Mammary epithelial cell (primary cell): ENCODE measurements at places on chromosomes 11 and 22. TPM values are rescaled to one million over a fixed set of nuclear protein-coding genes. Genes with fewer than 3 reads are reported as not detected.

PGA5 gene
- total RNA-seq = not detected in 2 replicates

- DNase-seq = no peak
These were observed 321.1 kb upstream of the PLET1 start for GRCh38 chr11:112581747-112582146.

TREH gene
- total RNA-seq = 0.33 TPM

DNA sequence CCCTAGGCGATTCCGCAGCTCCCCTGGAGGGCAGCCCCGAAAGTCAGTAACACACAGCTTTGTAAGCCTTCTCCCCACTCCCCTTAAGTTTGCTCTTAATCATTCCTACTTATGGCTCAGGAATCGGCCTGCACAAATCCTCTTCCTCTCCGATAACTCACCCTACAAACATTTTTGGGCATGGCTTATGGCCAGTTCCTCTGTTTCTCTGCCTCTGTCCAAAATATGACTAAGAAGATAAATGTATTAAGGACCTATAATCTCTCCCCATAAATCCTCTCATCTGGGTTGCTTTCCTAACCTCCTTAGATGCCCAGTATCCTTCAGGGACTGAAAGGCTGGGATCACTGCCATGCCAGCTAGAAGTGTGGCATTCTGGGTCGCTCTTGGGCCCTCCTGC lies 41.0 kb downstream of the PAMR1 start:
- DNase-seq = no peak

DNA sequence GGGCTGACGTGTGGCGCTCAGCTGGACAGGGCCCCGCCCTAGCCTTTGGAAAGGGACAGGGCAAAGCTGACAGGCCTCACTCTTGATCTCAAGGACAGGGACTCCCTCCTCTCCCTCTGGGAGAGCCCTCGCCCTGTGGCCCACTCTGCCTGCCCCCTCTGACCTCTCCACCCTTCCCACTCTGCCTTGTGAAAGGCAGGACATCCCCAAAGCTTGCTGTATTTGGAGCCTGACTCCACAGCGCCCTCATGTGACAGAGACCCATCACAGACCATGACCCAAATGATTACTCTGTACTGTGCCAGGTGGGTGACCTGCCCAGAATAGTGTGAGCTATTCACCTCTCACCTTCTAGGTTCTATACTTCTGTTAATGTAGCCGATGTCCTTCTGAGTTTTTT lies 18.8 kb downstream of the P2RY2 start:
- peak; percentile 48 for DNase-seq

PSMA1 gene
- total RNA-seq = 107 TPM

- no peak for DNase-seq
These were observed 218.9 kb downstream of the SBF2 start for GRCh38 chr11:10075141-10075540.

GRCh38 chr11:64691543-64691942 lies 31.5 kb downstream of the NRXN2 start:
- DNase-seq = no peak

GRCh38 chr11:99419991-99420390 lies 399.2 kb downstream of the CNTN5 start:
- DNase-seq = no peak

GRCh38 chr11:118673361-118674081 lies 5.9 kb downstream of the TREH start:
- DNase-seq = peak; percentile 16

BRSK2 gene
- 0.21 and 0.45 TPM in 2 replicates for total RNA-seq

C11orf21 gene
- not detected for total RNA-seq

DNA sequence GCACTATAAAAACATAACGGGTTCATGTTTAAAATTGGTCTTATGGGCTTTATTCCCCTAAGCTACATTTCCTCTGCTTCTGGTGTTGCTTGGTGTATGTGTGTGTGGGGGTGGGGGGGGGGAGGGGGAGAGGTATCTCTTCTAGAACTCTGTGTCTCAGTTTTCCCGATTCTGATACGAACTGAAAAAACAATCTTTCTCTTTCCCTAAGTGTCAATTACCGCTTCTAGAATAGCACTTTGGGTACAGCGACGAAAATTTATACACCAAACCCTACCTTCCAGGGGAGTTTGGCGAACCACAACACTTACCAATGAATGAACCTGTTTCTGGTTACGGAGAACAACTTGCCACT lies 636 bp downstream of the NUP160 start:
- no peak for DNase-seq

- DNase-seq = no peak
These were observed 47.1 kb downstream of the CWC15 start for GRCh38 chr11:94926271-94926625.

DNA sequence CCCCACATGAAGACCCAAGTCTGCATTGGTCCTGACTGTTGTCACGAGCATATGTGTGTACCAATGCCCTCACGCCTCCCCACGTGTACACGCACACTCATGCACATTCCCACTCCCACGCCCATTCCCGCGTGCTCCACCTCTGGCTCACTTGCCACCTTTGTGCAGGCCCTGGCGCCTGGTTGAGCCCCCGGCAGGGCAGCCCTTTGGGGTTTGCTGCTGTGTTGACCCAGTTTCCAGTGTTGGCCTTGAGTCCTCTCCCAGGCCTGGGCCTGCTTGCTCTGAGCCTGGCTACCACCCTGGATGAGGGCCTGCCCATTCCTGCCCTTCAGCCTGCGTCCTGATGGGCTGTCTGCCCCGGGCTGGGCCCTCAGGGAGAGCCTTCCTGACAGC lies 18.2 kb downstream of the PVALB start:
- DNase-seq = no peak

DNA sequence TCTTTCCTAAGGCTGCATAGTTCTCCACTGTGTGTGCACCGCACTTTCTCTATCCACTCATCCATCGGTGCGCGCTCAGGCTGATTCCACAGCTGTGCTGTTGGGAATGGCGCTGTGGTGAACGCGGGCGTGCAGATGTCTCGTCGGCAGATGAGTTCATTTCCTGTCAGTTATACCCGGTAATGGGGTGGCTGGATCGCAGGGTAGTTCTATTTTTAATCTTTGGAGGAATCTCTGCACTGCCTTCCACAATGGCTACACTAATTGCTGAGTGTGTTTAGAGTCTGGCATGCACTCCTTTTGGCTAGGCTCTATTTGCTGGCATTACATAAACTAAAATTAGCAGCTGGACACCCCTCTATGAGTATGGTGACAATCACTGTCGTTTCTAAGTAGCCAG lies 27.9 kb upstream of the KRTAP5-7 start:
- no peak for DNase-seq

DNA sequence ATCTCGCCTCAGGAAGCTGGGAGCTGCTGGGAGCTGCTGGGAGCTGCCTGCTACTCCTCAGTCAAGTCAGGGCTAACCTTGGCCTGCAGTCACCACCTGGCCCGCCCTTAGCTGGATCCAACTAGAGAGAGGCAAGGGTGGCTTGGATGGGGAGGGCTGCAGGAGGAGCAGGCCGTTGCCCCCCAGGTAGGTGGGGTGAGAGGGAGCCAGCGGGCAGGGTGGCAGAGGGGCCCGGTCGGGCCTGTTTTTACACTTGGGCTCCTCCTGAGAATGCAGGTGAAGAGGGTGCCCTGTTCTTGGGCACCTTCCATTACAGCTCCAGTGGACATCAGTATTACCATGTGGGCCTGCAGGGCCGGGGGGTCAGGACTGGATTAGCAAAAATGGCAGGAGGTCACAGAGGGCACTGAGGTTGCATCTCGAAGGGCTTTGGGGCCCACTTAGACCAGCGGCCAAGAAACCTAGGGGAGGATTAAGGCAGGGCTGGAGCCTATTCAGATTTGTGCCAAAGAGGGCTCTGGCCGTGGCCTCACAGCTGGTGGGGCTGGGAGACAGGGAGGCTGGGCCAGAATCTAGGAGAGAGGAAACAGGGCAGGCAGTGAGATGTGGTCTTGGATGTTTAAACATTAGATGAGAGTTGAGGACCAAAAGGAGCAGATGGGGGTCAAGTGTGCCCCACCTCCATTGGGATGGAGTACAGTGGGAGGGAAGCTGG lies 60.8 kb upstream of the TTLL12 start:
- DNase-seq = no peak

SLC29A2 gene
- total RNA-seq = 3.2 and 5.9 TPM in 2 replicates

GRCh38 chr11:122517403-122518379 lies 137.8 kb upstream of the UBASH3B start:
- DNase-seq = no peak

MARK2 gene
- total RNA-seq = 43.0 and 64.4 TPM in 2 replicates

SLC37A2 gene
- total RNA-seq = 58.5 and 85.5 TPM in 2 replicates

COMT gene
- 180 and 200 TPM in 2 replicates for total RNA-seq

GRCh38 chr11:63887386-63887999 lies 29.5 kb downstream of the RCOR2 start:
- no peak for DNase-seq

DNA sequence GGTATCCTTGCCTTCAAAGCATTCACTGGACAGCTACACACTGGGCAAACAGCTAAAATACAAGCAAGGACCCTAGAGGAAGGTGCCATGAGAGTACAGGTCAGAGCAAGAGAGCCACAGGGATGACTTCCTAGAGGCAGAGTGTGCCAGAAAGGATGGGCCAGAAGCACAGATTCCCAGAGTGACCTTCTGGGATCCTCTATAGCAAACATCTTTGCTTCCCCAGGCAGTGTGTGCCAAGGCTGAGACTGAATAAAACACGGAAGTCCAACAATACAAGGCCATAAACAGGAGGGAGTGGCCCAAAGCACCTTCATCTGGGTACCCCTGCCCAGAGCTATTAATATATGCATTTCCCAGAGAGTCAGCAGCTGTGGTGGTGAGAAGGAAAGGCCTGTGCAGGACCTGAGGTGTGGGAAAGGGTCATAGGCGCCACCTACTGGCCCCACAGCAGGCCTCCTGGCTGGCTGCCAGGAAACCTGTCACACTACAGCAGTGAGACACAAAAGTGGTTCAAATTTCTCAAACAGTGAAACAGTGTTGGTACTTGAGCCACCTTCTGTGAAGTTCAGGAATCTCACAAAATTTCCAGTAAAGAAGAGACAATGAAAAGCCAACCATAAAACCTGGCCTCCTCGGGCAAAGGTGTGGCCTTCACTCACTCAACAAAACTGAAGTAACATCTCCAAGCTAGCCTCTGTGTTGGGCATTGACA lies 20.3 kb downstream of the CLPB start:
- peak; percentile 62 for DNase-seq

OR8K1 gene
- not detected in 2 replicates for total RNA-seq

OLFML1 gene
- total RNA-seq = 0.17 TPM

- no peak for DNase-seq
These were observed 60.6 kb downstream of the PPP6R2 start for GRCh38 chr22:50403701-50404101.

SLC22A6 gene
- total RNA-seq = not detected

DNA sequence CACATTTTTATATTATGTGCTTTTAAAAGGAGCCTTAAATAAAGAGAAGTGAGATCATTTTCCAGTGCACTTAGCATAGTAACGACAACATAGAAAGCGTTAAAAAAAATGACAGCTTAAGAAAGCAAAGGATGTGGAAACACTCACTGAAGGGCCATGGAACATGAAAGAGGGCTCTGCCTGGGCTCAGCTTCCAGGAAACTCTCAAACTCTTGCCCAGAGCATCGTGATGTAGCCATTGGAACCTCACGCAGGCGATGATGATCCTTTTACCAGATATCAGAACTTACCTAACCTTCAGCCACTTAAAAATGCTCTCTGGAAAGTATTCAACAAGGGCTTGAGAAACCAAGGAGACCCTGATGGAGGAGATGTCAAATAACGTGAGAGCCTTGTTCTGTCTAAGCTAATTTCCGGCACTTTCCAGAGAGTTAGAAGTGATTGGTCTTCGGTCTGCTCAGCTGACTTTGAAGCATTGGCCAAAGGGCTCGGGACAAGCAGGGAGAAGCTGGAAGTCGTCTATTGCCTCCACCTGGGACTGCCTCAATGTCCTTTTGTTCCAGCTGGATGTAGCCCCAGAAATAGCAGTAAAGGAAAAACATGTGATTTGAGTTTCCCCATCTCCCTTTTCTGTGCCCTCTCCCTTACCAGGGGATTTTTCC lies 21.5 kb upstream of the ETS1 start:
- DNase-seq = no peak

GRCh38 chr11:111450480-111451320 lies 61.5 kb downstream of the BTG4 start:
- no peak for DNase-seq

GRCh38 chr11:132168344-132168981 lies 798.0 kb downstream of the NTM start:
- DNase-seq = no peak

DNA sequence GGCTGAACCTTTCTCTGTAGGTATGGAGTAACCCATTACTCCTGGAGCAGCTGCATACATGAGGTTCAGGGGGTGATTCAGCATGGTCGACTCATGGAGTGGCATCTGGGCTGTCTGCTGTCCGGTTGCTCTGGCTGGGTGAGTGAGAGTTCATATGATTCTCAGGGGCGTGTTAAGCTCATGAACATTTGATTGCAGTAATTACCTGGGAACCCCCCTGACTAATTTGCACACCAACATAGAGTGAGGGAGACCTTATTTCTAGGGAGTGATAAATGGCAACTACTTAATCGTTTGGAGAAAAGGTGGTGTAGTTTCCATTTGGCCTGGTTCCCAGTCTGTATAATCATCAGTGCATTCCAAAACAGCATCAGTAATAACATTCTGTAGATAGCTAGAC lies 661.9 kb downstream of the ETS1 start:
- peak; percentile 93 for DNase-seq

- no peak for DNase-seq
These were observed 8.2 kb upstream of the FNBP4 start for GRCh38 chr11:47775240-47775869.

DNA sequence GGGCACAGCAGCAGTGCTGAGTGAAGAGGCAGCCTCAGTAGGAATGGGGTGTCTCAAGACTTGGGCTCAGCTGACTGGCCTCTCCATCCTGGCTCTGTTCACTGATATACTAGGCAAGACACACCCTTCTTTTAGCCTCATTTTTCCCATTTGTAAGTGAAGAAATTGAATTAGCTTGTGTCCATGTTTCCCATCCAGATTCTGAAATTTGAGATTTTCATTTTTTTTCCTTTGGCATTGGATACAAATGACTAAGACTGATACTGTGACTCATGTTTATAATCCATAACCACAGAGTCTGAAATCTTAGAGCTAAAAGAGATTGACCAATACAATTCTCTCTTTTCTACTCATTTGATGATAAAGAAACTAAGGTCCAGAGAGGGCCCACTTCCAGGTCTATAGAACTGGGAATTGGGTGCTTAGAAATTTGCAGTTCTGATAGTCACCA lies 110.9 kb downstream of the KCNC1 start:
- peak; percentile 89 for DNase-seq

DNA sequence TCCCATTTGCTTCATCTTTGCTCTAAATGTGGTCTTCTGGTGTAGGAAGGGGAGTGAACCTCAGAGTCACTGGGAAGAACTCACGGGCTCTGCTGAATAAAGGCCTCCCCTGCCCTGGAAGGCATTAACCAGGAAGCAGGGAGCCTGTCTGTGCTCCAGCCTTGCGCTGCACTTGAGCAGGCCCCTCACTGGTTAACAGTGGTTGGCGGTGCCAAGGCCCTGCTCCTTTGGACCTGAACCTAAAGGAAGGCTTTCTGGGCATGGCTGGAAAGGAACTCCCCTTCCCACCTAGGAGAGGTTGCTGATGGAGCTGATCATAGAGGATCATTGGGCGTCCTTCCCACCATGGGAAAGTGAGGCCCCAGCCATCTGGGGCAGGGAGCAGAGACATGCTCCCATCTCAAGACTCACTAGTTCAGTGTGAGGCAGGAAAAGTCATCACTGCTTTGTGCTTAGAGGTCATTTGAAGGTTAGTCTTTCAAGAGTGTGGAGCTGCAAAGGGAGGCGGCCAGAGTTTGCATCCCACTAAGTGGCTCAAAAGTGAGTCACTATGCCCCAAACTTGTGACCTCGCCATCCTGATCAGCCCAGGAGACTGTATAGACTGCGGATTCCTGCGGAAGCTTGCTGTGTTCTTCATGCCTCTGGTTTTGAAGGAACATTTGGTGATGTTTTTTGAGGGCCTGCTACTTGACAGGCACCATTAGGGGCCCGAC lies 50.4 kb downstream of the DBX1 start:
- no peak for DNase-seq
